ENCODE measurements at places on chromosomes 16 and 17.

DNA sequence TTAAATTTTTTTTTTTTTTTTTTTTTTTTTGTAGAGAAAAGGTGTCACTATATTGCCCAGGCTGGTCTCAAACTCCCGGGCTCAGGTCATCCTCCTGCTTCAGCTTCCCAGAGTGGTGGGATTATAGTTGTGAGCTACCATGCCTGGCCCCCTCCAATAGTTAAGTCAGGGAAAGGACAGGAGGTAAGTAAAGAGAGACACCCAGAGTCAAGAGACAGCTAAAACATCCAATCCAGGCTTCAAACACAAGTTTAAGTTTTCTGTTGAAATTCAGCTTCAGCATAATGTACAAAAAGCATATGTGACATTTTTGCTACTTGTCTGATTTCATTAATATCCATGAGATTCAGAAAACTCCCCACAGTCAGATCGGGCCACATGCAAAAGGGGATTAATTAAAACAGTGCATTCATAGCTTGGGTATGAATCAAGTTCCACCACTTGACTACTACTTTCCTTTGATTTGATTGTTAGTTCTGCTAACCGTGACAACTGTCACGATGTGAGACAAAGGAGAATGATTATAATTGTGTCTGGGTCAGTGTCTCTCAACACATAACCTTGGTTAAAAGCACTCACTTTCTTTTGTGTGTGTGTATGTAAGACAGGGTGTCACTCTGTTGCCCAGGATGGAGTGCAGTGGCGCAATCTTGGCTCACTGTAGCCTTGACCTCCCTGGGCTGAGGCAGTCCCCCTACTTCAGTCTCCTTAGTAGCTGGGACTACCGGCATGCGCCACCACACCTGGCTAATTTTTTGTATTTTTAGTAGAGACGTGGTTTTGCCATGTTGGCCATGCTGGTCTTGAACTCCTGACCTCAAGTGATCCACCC, 184.9 kb downstream of the PARN start:
- DNase-seq = no peak

DNA sequence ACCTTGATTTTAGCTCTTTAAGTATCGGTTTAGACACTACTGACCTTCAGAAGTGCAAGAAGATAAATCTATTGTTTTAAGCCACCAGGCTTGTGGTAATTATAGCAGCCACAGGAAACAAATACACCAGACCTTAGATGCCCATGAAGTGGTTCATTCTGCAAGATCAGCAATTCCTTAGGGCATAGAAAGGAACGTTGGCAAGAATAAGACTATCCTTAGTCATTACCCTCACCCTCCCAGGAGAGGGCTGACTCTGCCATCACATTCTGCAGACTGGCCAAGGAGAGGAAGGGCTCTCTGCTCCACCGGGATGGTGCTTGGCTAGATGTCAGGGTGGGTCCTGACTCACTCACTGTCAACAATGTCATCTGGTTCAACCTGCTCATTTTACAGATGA, 14.1 kb upstream of the NDEL1 start:
- no peak for DNase-seq

DNA sequence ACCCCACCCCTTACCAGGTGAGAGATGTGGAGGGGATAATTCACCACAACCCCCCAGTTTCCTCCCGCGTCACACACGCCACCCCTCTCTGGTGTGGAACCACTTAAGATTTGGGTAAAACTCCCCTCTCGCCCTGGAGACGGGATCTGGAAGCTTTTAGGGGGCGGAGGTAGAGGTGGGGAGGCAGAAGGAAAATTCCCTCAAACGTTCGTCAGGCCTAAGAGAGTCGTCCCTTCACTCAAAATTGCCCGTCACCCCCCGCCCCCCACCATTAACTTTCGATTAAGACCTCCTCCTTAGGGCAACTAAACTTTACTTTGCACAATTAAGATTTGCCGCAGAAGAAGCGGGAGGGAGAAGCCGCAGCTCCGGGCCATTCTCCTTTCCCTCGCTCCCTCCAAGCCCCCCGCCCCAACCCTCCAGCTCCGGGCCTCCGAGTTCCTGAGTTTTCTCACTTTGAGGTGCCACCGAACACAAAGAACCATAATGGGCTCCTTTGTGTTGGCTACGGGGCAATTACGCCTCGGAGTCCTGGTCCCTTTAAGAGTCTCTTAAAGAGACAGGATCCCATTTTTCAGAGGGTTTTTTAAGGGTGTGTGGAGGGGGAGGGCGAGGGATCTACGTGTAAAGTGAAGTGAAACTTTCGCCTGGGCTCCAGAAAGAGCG, 985 bp upstream of the FZD2 start:
- no peak for DNase-seq

- no peak for DNase-seq
Observed at GRCh38 chr17:6334386-6334785, 100.5 kb downstream of the AIPL1 start.

DNA sequence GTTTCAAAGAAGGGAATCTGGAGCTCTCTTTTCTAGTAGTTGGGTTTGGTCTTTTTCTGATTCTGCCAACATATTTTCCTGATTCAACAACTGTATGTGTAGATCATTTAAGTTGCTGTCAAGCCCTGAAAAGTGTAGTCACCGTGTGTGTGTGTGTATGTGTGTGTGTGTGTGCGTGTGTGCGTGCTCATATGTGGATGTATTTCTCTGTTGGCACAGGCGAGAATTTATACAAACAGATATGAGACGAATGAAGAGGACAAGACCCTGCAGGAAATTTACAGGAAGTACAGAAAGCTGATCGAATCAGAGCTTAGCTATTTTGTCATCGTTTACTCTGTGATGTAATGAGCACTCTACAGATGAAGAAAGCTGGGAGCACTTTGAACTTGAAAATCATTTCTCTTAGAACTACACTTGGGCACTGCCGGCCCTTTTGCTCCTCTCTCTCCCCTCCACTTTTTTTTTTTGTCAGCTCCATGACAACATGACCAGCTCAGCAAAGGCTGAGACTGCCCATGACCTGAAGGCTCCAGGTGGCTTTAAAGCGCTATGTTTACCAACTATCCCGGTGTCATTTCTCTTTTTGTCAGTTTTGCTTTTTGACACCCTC, 11.2 kb downstream of the FBXO39 start:
- DNase-seq = no peak

- no peak for DNase-seq
Observed at GRCh38 chr17:51397361-51398127, 137.2 kb downstream of the UTP18 start.

GRCh38 chr17:980406-981291, 1.1 kb upstream of the NXN start:
- DNase-seq = peak; percentile 67

DNA sequence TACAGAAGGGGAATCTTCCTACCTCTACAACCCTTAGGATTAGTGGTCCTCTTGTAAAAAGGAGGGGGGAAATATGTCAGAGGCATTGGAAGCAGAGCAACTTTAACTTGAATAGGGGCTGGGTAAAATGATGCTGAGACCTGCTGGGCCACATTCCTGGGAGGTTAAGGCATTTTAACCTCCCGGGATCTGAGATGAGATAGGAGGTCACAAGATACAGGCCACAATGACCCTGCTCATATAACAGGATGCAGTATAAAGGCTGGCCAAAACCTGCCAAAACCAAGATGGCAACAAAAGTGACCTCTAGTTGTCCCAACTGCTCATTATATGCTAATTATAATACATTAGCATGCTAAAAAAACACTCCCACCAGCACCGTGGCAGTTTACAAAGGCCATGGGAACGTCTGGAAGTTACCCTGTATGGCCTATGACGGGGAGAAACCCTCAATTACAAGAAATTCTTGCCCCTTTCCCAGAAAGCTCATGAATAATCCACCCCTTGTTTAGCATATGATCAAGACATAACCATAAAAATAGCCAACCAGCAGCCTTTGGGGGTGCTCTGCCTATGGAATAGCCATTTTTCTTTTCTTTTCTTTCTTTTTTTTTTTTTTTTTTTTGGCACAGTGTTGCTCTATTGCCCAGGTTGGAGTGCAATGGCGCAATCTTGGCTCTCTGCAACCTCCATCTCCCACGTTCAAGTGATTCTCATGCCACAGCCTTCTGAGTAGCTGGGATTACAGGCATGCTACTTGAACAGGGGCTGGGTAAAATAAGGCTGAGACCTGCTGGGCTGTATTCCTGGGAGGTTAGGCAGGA, 6.2 kb upstream of the C1QTNF1 start:
- no peak for DNase-seq

DNA sequence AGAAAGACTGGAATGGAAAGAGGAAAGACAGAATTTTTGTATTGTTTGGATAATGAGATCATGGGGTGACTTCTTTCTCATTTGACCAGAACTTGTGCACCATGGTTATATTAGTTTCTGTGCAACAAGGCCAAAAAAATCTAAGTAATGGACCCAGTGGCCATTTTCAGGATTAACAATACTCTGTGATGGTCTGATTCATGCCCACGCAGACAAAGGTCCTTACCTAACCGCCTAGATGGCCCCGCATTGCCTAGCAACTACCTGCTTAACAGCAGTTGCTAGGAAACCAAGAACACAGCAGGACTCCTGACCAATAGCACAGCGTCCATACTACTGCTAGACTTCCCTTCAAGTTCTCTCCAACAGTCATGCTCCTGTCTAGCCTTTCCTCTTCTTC, 22.4 kb downstream of the MIS12 start:
- no peak for DNase-seq

DNA sequence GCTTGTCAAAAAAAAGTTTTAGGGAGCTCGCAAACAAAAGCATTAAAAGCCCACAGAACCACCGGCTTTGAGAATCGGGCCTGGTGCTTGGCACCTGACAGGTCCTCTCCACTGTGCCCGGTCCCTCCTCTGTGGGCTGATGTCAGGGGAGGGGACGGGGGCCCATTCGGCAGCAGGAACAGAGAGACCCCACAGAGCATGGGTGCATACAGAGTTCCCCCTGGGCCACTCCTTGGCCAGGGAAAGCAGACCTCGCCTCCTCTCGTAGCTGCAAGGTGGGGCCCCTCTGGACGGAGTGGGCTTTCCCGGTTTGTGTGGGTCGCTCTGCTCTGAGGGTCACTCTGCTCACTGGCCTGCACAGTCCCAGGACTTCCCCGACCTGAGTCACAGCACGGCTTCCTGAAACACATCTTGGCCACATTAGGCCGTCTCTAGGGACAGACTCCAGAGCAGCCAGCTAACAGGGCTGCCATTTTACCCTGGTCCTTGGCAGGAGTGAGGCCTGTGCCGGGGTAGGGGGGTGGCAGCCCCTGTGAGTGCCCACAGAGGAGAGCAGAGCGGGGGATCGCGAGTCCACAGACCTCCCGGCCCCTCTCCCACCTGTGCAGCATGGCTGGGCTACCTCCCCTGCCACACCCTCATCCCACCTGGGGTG, 11.1 kb downstream of the CBFA2T3 start:
- DNase-seq = no peak

- no peak for DNase-seq
Observed at GRCh38 chr16:74748616-74749026, 26.0 kb downstream of the FA2H start.

DNA sequence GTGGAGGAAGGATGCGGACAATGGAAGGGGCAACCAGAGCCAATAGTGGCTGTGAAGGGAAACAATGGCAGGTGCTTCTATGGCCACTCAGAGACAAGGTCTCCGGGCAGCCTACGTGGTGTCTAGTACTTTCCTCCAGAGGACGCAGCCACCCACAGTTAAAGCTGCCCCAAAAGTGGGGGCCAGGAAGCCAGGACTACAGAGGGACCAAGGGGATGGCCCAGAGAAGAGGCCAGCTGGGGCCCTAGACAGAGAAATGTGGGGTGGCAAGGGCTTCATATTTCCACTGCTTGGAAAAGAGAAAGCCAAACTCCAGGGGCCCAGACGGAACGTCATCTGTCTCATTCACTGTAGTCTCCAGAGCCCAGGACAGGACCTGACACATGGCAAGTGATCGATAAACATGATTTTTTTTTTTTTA, 837 bp upstream of the PER1 start:
- DNase-seq = no peak

DNA sequence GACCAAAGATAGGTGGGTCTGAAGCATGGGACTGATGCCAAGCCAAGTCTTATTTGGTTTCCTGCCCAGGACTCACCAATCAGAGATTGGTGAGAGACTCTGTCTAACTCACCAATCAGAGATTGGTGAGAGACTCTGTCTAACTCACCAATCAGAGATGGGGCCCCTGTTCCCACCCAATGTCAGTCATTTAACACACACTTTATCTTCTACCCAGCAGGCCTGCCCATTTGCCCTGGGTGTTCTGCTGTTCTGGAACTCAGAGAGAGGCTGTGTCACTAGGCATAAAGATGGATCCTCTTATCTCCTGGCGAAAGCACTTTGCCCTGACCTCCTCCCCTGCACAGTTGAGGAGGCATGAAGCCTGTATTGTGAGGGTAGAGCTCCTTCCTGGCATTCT, 5.4 kb upstream of the RHOT1 start:
- DNase-seq = no peak

GRCh38 chr16:23182206-23182678, 303 bp upstream of the SCNN1G start:
- DNase-seq = peak; percentile 46

- no peak for DNase-seq
Observed at GRCh38 chr16:73864868-73865267, 431.7 kb upstream of the PSMD7 start.

- DNase-seq = no peak
Observed at GRCh38 chr16:89194340-89195311, 5.7 kb downstream of the SLC22A31 start.

DNA sequence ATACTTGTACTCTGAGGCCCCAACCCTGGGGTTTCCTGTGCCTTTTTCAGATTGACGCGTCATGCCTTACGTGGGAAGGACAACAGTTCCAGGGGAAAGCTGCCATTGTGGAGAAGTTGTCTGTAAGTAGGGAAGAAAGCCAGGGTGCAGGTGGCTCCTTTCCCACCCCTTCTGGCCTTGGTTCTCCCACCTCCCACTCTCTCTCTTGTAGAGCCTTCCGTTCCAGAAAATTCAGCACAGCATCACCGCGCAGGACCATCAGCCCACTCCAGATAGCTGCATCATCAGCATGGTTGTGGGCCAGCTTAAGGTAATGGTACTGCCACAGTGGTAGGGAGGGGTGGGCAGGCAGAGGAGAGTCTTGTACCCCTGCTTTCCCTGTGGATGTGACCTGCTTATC, 4.6 kb upstream of the EDC4 start:
- no peak for DNase-seq

DNA sequence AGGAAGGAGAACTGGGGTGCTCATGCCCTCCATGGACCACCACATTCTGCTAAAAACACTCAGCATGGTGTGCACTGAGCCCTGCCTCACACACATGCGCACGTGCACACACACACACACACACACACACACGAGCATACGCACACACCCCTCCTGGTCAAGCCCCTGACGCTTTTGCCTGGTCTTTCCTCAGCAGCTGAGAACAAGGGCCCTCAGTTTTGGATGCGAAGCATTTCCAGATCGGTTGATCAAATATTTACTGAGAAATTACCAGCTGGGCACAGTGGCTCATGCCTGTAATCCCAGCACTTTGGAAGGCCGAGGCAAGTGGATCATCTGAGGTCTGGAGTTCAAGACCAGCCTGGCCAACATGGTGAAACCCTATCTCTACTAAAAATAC, 20.1 kb upstream of the RAI1 start:
- no peak for DNase-seq

GRCh38 chr16:55291847-55292246, 32.2 kb upstream of the IRX6 start:
- DNase-seq = no peak

- no peak for DNase-seq
Observed at GRCh38 chr16:980595-980854, 1.0 kb upstream of the SOX8 start.

GRCh38 chr16:68740628-68741346, 3.7 kb downstream of the CDH1 start:
- no peak for DNase-seq
